ENCODE measurements at places on chromosomes 6 and 20. TPM values are rescaled to one million over a fixed set of nuclear protein-coding genes. Genes with fewer than 3 reads are reported as not detected.

The ZHX3 gene
- polyA plus RNA-seq, result 10.9 TPM

The LRRN4 gene
- not detected for polyA plus RNA-seq

The NHLRC1 gene
- polyA plus RNA-seq, result 1.0 TPM

The F13A1 gene
- polyA plus RNA-seq, result 9.0 TPM

The PRR3 gene
- polyA plus RNA-seq, result 3.6 TPM

The LRRC73 gene
- 0.53 TPM for polyA plus RNA-seq

The OR2B3 gene
- polyA plus RNA-seq, result not detected

The BPIFB4 gene
- polyA plus RNA-seq, result not detected

The PCED1A gene
- 11.3 TPM for polyA plus RNA-seq

The UBD gene
- not detected for polyA plus RNA-seq

The DCDC2 gene
- not detected for polyA plus RNA-seq

The RCAN2 gene
- 138 TPM for polyA plus RNA-seq

The TMEM170B gene
- 1.0 TPM for polyA plus RNA-seq

- peak; percentile 94 for DNase-seq
These were observed 154.8 kb downstream of the BCAS1 start for GRCh38 chr20:53915446-53916172.

GRCh38 chr6:15528870-15529269 lies 134.0 kb downstream of the DTNBP1 start:
- no peak for DNase-seq

- DNase-seq, result no peak
These were observed 63.3 kb upstream of the SLC2A12 start for GRCh38 chr6:134115715-134116074.

DNA sequence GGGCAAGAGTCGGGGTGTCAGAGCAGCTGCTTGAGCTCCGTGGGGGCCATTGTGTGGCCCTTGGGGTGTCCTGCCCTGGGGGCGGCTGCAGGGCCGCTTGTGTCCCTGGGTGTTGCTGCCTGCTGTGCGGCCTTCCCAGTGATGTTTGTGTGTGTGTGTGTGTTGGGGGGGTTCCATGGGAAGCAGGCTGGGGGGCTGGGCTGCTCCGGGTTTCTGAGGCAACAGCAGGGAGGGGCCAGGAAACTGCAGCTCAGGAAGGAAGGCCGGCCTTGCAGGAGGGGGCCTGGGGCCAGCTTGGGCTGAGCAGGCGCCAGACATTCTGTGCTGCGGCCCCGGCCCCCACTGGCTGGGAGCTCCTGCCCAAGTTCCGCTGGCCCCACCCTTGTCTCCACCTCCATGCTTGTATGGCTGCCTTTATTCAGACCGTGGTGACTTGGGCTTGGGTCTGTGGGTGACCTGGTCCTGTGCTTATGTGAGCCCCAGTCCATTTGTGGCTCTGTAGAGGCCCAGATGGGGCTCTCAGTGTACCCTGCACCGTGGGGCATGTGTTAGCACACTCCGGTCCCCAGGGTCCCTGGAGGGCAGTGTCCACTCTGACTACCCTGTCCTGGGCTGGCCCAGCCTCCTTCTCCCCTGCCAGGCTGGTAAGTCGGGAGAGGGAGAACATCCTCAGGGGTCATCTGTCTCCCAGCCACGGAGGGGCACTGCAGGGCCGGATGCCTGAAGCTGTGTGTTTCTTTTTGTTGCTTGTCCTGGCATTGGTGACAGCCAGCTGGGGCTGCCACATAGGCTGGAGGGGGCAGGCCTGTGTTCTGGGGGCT lies 4.6 kb upstream of the SOX18 start:
- DNase-seq, result peak; percentile 88

GRCh38 chr6:163683105-163683622 lies 268.6 kb downstream of the QKI start:
- DNase-seq, result no peak

- no peak for DNase-seq
These were observed 380.0 kb upstream of the MARCKS start for GRCh38 chr6:113476937-113477839.

DNA sequence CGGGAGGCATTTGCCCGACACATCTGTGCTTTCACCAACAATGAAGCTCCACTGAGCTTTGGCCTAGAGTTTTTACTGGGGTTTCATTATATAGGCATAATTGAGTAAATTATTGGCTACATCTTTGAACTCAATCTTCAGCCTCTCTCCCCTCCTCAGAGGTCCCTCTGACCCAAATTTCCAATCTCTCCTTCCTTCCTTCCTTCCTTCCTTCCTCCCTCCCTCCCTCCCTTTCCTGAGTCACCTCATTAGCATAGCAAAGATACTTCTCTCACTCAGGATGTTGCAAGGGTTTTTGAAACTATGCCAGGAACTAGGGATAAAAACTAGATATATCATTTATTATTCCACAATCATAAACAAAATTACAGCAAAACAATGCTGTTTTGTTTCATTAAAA lies 238.2 kb upstream of the PRND start:
- no peak for DNase-seq

- no peak for DNase-seq
These were observed 345.2 kb downstream of the ZFAND3 start for GRCh38 chr6:38164671-38165108.

GRCh38 chr6:35051396-35051795 lies 89.7 kb downstream of the TCP11 start:
- DNase-seq, result no peak

DNA sequence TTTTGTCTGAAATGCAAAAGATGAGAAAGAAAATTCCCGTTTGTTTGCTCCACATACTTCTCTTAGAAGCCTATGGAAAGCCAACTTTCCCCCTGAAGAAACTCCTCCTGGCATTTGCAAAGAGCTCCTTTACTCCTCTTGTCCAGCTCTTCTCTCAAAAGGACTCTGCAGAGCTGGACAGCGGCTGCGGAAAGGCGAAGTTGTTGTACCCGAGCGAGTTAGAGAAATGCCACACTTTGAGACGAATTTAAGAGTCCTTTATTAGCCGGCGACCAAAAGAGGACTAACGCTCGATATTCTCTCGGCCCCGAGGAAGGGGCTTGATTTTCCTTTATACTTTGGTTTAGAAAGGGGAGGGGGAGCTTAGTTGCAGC lies 157.8 kb downstream of the TRIM27 start:
- DNase-seq, result no peak

DNA sequence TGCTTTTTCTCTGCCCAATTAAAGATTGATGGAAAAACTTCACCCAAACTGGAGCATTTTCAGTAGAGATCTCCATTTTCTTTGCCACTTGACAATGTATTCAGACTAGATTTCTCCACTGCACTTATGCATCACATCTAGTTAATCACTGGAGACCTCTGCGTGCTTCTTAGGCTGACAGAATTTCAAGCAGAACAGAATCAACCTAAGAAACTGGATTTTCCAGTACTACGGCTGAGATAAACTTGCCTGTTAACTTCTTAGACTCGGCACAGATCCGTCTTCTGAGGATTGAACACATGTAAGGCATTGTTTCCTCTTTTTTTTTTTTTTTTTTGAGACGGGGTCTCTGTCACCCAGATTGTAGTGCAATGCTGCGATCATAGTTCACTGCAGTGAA lies 139.2 kb downstream of the LRRC1 start:
- DNase-seq, result no peak

GRCh38 chr20:47737923-47738322 lies 47.4 kb downstream of the SULF2 start:
- DNase-seq, result no peak

GRCh38 chr6:142008016-142008735 lies 124.5 kb upstream of the GJE1 start:
- DNase-seq, result no peak

DNA sequence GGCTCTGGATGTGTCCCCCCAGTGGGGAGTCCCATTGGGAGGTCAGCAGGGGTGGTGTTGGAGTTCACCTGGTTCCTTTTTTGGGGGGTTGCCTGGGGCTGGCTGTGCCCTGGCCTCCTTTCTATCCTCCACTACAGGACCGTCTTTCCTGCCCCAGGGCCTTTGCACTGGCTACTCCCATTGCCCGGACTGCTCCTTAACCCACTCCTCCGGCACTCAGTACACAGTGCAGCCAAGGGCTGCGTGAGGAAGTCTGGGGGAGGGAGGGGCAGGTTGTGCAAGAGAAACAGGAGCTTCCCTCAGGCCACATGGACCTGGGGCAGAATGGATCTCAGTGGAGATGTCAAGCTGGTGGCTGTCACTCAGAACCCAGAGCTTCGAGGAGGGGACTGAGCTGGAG lies 429.3 kb upstream of the SULF2 start:
- DNase-seq, result no peak

GRCh38 chr6:148761527-148762011 lies 14.7 kb downstream of the UST start:
- DNase-seq, result no peak

- DNase-seq, result no peak
These were observed 150.1 kb downstream of the FARS2 start for GRCh38 chr6:5411414-5411813.

- DNase-seq, result no peak
These were observed at the start of gene C6orf141 for GRCh38 chr6:49550492-49551077. Gene C6orf141 (plus strand): TSS chr6:49550668. CDS start chr6:49550793, 125 bp downstream.

- no peak for DNase-seq
These were observed 4.2 kb downstream of the TM9SF4 start for GRCh38 chr20:32113591-32114260.

DNA sequence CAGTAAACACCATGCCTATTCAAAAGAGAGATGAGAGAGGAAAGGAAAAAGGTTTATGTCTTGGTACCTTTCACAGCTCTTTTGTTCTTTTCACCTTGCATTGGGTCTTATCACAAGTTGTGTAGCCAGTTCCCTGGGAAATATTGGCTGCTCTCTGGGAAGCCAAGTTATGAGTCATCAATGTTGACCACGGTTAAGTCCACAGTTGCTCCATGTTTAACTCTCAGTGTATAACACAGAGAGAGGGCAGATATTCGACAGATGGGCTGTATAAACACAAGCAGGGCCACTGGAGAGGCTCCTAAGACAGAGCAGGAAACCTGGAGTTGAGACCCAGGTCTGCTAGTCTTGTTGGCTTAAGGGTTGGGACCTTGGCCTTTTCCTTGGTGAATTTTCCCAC lies 718.6 kb downstream of the QKI start:
- DNase-seq, result no peak

DNA sequence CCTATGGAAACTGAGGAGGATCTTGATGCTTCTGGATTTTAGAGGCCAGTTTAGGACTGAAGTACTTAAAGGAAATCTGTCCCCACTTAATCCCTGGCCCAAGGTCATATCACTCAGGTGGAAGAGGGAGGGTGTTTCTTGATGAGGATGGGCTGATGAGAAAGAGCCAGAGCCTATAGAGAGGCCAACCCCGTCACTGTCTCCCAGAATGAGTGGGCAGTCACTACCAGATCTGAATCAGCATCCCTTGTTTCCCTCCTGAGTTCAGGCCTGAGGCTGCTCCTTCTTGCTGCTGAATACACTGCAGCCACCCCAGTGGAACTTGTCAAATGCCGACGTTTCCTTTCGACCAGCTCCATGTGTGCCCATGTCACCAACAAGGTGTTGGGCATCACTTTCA lies 14.8 kb downstream of the ARMC12 start:
- no peak for DNase-seq

GRCh38 chr6:82185948-82186535 lies 61.5 kb downstream of the IBTK start:
- no peak for DNase-seq

DNA sequence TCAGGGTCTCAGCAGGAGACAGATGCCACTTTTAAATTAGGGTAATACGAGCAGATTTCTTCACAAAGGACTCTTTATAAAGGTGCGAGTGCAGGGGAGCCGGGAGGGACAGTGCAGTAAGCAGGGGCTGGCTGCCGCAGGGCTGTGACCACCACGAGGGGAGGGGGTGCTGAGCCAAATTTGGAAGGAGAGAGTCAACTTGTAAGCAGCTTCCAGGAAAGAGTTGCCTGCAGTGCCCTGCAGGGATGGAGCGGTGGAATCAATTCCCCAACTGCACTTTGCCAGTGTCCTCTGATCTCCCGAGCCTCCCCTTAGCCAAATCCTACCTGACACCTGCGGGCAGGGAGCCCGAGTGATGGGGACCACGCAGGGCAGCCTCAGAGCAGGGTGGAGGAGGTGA lies 13.9 kb upstream of the CCDC167 start:
- DNase-seq, result no peak

DNA sequence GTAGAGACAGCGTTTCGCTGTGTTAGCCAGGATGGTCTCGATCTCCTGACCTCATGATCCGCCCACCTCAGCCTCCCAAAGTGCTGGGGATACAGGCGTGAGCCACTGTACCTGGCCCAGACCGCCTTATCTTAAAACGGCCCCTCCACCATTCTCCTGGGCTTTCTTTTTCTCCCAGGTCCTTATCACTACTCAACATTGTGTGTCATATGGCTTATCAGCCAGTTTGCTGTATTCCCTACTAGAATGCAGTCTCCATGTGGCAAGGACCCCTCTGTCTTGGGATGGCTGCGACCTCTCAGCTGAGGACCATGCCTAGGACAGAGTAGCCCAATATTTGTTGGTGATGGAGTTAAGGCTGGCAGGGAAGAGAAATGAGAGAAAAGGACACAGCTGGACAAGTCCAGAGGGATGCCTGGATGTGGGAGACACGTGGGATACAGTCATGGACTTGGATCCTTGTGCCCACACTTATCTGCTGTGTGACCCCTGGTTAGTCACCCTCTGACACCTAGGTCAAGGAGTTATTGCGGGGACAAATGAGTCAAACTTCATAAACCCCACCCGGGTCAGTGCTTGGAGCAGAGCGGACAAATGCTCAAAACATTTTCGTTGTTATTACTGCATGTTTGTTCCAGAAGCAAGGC lies 24.0 kb downstream of the ADA start:
- no peak for DNase-seq

- no peak for DNase-seq
These were observed 14.5 kb downstream of the BRD2 start for GRCh38 chr6:32982702-32983492.

DNA sequence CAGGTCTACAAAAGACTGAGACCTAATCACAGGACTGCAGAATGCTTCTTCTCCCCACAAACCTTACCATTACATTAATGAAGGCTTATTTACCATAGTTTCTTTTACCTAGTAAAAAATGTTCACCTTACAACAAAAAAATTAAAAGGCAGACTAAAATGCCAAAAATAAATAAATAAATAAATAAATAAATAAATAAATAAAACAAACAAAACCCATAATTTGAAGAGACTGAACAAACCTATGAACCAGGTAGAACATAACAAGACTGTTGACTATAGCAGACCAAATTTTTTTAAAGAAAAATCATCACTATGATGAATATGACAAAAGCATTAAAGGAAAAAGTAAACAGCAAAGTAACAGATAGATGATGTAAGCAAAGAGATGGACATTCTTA lies 946.3 kb downstream of the EPHA7 start:
- DNase-seq, result no peak

- DNase-seq, result no peak
These were observed 501.8 kb upstream of the SULF2 start for GRCh38 chr20:48287021-48287494.

DNA sequence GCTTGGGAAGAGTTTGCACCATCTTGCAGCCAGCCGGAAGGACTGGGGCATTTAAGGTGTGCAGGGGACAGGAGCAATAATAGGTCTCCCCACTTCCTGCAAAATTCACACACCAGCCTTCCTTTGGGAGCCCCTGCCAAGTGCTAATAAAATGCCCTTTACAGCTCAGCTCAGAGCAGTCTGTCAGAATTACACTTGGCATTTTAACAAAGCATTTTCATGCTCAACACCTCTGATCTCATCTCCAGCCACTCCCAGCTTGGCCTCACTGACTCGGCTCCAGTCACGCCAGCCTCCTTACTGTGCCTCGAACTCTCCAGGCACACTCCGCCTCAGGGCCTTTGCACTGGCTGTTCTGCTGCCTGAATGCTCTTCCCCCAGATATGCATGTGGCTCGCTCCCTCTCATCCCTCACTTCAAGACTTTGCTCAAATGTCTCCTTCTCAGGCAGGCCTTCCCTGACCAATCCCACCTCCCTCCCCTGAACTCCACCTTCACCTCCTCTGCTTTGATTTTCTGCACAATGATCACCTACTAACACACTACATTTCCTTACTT lies 43.7 kb downstream of the GRM4 start:
- no peak for DNase-seq

- DNase-seq, result no peak
These were observed 346.0 kb upstream of the KCNQ5 start for GRCh38 chr6:72275888-72276287.
